ENCODE measurements at places on chromosomes 13 and 19. TPM values are rescaled to one million over a fixed set of nuclear protein-coding genes. Genes with fewer than 3 reads are reported as not detected.

The UQCRFS1 gene
- total RNA-seq, result 84.0 TPM

The CCDC70 gene
- not detected for total RNA-seq

The ATP12A gene
- total RNA-seq, result not detected

The NRTN gene
- total RNA-seq, result 0.53 TPM

The CNN1 gene
- total RNA-seq, result 0.45 TPM

The ANGPTL8 gene
- not detected for total RNA-seq

GRCh38 chr13:90455823-90456222, 891.7 kb upstream of the MIR17HG start:
- DNase-seq, result no peak

DNA sequence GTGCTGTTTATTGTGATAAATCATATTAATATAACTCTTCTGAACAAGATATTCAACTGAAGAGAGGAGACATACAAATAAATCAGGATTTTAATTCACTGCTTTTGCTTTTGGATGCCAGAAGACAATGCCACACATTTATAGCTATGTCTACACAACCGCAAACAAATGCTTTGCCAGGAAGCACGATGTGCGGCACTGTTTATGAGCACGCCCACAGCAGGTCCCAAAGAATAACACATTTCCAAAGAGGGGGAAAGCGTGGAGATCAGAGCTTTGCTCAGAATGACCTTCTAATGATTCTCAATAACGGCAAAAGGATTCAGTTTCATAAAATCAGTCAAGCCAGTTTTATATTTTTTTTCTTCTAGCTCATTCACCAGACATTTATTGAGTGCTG, 16.7 kb downstream of the FAM216B start:
- DNase-seq, result no peak

- no peak for DNase-seq
Observed at GRCh38 chr19:7333198-7334118, 15.3 kb upstream of the ARHGEF18 start.

DNA sequence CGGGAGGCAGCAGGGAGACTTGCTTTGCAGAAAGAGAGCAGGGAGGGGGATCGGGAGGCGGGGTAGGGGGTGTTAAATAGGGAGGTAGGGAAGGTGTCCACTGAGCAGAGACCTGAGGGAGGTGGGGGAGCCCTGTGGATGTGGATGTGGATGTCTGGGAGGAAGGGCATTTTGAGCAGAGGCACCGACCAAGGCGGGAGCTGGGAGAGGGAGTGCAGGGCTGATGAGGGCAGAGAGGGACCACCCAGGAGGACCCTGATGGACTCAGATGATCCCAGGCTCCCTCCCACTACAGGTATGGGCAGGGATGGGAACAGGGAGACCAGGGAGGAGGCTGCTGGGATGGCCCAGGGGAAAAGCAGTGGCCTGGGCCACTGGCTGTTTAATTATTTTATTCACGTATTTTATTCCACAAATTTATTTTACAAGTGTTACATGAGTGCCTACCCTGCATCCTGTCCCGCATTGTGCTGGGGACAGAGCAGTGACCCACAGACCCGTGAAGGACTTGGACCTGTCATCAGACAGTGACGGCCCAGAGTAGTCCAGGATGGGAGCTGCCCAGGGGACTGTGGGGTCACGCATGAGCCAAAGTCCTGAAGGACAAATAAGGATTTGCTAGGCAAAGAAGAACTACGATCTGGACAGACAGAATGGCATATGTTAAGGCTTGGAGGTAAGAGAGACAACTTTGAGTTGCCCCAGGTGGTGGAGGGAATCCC, 5.3 kb downstream of the GRAMD1A start:
- DNase-seq, result no peak

DNA sequence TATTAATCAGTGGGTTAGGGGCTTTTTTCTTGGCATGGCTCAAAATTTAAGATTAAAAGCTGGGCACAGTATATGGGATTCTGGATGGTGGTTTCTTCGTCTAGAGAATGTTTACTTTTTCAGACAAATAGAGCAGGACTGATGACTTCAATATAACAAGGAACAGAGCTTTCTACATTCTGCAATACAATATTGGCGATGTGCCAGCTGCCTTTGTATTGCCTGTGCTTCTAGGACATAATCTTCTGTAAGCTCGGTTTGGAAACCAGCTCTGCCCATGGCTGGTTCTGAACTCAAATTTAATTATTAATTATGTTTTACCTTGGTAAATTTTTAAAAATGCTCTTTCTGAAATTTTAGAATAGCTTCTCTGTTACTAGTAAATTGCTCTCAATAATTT, 139.1 kb upstream of the TRPC4 start:
- DNase-seq, result no peak
